ENCODE measurements at places on chromosomes 3 and 15.

GRCh38 chr3:139016430-139017048 is 4.2 kb downstream of the PRR23B start:
- DNase-seq = no peak

- no peak for DNase-seq
These were observed 23.8 kb downstream of the CXCR6 start for GRCh38 chr3:45966950-45967640.

- no peak for DNase-seq
These were observed 72.5 kb upstream of the PRR23C start for GRCh38 chr3:139117136-139117675.

GRCh38 chr3:135056733-135057310 is 261.8 kb downstream of the EPHB1 start:
- no peak for DNase-seq

DNA sequence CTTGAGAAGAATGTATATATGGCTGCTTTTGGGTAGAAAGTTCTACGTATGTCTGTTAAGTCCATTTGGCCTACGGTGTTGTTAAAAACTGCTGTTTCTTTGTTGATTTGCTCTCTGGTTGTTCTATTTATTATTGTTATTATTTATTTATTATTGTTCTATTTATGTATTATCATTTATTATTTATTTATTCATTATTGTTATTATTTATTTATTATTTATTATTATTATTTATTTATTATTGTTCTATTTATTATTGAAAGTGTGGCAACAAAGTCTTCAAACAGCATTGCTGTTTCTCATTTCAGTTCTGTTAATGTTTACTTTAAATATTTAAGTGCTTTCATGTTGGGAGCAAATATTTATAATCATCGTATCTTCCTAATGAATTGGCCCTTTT is 66.7 kb downstream of the SI start:
- DNase-seq = no peak

GRCh38 chr15:22942306-22942855 is 37.8 kb downstream of the CYFIP1 start:
- no peak for DNase-seq

Data from activated CD4-positive, alpha-beta T cell treated with anti-CD3 and anti-CD28 coated beads, Interleukin-2, amount 50 U/mL, for 16 hours (primary cell).